Stimulated activated memory B cell treated with anti-CD40 and anti-IgM and Interleukin-4, amounts not matched to agents 10 μg/mL and 1 μg/mL and 100 μg/mL, for 72 hours (primary cell): ENCODE measurements at places on chromosomes 11 and 22.

DNA sequence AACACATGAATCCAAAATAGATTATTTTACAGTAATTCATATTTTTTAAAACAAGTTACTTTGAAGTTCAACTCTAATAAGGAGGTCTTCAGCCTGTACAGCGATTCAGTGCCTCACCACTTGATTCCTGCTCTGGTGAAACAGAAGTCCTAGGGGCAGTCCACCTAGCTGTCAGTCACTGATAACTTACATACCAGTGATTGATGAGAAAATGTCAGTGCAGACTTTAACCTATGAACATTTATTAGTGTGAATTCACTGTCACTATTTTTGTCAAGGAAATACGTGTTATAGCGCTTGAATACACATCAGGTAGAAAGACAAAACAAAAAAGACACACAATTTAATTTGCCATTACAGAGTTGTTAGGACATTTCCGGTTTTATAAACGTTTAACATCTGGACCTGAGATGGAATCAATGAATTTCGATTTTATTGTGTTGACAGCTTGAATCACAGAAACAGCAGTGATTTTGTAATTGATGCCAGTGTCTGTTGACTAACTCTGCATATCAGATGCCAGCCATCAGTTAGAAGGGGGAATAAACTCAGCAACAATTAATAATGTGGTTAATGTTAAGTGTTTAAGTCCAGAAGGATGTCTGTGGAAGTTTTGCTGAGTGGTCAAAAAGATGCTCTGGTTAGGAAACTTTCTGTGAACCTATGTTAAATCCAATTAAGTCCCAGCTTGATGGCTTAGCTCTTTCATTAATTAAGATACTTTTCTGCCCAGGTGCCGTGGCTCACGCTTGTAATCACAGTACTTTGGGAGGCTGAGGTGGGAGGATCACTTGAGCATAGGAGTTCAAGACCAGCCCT lies 34.5 kb downstream of the ELF5 start:
- ATAC-seq = no peak

- peak; percentile 65 for ATAC-seq
These were observed 16.1 kb downstream of the DGCR2 start for GRCh38 chr22:19105867-19106802.

GRCh38 chr11:1156506-1157340 lies 1.0 kb upstream of the MUC5AC start:
- no peak for ATAC-seq

- ATAC-seq = no peak
These were observed 17.9 kb upstream of the TENM4 start for GRCh38 chr11:79458709-79459108.

- no peak for ATAC-seq
These were observed 253.3 kb downstream of the BRD1 start for GRCh38 chr22:49574205-49574880.
